ENCODE measurements at places on chromosomes 4 and X. TPM values are rescaled to one million over a fixed set of nuclear protein-coding genes. Genes with fewer than 3 reads are reported as not detected.

DNA sequence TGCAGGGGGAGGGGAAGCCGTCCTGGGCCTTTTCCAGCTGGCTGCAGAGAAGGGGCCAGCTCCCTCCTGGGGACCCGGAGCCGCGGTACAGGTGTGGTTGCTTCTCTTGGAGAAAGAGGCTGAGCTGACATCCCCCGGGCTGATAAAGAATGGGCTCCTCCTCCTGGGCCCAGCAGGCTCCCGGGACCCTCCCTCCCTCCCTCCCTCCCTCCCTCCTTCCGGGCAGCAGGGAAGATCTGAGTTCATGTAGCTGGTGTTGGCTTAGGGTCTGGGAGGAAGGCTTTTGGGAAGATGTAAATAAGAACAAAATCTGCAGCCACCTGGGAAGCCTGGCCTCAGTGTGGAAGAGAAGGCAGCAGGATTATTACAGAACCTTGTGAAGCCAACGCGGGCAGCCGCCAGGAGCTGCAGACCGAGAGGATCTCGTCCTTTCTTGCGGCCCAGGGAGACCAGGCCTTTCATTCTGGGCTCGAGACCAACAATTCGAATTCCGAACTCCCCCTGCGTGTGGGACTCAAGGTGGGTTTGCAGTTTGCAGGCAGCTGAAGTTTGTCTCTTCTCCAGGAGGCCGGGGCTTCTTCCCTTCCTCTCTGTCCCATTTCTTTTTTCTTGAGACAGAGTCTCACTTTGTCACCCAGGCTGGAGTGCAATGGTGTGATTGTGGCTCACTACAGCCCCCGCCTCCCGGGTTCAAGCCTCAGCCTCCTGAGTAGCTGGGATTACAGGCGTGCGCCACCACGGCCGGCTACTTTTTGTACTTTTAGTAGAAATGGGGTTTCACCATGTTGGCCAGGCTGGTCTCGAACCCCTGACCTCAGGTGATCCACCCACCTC is at the start of gene PLCXD1:
TSS of gene PLCXD1 (plus strand) at position 216 of the 834 bp plus-strand sequence. CDS start 2,807 bp downstream, outside the sequence.
- peak; percentile 31 for DNase-seq

DNA sequence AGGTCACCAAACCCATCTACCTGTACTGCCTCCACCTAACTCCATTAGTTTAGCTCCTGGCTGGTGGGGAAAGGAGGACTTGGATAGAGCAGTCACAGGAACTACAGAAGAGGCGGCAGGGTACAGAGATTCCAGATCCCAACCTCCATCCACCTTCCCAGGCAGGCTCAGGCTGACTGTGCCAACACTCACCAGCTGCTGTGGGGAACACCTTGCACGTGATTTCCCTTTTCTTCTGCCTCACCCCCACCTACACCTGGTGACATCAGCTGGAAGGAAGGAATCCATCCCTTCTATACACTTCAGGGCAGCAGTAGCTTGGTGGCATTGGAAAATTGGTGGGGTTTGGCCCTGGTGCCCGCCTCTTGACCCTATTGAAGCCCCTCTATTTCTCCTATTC is 41.5 kb downstream of the EFNB1 start:
- DNase-seq, result no peak

The ZMYM3 gene
- total RNA-seq, result 22.9 TPM

The SPANXN4 gene
- not detected for total RNA-seq

- DNase-seq, result no peak
Measured at GRCh38 chr4:76729460-76729859, 168.5 kb downstream of the SOWAHB start.

DNA sequence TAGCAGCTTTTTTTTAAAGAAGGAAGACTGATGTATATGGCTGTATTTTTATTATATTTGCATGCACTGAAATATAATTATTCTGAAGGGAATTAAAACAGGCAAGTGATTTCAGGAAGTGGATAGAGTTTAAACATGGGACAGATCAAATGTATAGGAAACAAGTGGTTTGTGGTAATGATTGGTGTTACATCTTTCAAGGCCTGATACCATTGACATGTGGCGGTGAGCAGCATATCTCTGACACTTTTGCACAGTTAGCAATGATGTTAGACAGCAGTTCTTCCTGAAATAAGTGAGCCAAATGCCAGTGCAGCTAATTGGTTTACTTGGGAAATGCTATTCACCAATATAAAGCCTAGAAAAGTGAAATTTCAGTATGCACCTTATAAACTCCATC is 272.1 kb downstream of the RPA4 start:
- no peak for DNase-seq

- no peak for DNase-seq
Measured at GRCh38 chr4:1907848-1908525, 36.8 kb downstream of the NSD2 start.

The HAUS7 gene
- 67.2 TPM for total RNA-seq

The DYNLT3 gene
- 19.7 TPM for total RNA-seq

DNA sequence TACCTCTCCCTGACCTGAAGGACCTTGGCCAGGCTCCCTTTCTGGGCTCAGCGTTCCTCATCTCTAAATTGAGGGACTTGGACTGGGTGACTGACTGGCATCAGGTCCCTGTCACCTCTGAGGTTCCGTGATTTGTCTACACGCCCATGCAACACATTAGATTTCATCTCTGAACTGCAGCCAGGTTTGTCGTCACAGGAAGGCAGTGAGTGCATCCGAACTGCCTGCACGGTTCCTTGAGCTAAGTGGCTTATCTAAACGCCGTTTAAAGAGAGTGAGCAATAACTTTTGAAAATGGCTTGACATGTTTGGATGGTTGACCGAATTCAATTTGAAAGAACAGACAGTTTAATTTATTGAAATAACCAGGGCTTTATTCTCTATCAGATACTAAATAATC is 70.1 kb downstream of the PCYT1B start:
- no peak for DNase-seq

GRCh38 chr4:38928974-38929373 is 61.4 kb downstream of the FAM114A1 start:
- no peak for DNase-seq

The SORCS2 gene
- not detected for total RNA-seq

The IGFBP7 gene
- total RNA-seq, result not detected

- no peak for DNase-seq
Measured at GRCh38 chrX:34578237-34578636, 78.8 kb downstream of the TMEM47 start.

GRCh38 chr4:189117426-189117825 is 823.2 kb upstream of the FRG1 start:
- no peak for DNase-seq

The SHOX gene
- total RNA-seq, result not detected

- no peak for DNase-seq
Measured at GRCh38 chr4:181957088-181957487, 286.1 kb upstream of the TENM3 start.

- no peak for DNase-seq
Measured at GRCh38 chrX:13750204-13750603, 15.7 kb downstream of the OFD1 start.

GRCh38 chrX:22246620-22247019 is 26.1 kb upstream of the CBLL2 start:
- DNase-seq, result no peak

The FGG gene
- total RNA-seq, result not detected

- no peak for DNase-seq
Measured at GRCh38 chr4:140112576-140112975, 41.4 kb downstream of the MAML3 start.

The GC gene
- total RNA-seq, result not detected

The F8 gene
- 4.3 TPM for total RNA-seq

All from activated naive CD8-positive, alpha-beta T cell treated with anti-CD3 and anti-CD28 coated beads for 36 hours (primary cell).